ENCODE measurements at places on chromosomes 1 and 21.

DNA sequence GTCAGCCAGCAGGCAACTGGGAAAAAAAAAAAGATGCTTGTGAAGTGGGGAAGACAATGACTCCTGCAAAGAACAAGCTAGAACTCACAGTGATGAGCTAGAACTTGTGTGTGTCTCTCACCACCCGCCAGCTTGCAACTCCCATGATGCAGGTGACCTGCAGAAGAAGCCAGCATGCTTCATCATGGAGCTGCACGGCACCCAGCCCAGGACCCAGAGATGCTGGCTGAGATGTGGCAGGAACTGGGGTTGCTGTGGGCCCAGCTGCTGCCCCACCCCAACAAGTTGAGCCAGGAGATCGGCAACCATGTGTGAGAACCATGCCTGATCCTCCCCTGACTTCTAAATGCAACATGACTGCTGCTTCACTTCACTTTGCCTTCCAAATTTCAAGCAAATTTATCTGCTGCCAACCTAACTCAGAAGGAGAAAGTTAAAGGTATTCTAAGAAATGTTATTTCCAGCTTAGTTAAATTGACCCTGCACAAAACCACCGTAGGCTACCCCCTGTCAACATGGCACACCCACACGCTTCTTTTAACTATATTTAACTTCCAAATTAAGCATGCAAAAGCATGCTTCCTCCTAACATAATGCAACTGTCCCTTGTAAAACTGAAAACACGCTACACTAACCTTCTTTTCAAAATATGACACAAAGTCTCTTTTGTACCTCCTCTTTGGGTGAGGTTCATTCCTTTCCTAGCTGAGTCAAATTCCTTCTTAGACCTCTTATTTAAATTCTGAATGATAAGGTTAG lies 166.0 kb upstream of the IGSF21 start:
- no peak for DNase-seq
- H3K4me3 ChIP-seq, result no peak overlapping the region
- H3K27me3 ChIP-seq, result no peaks in the 10 kb centered on the region
- no peaks in the 10 kb centered on the region for H3K4me1 ChIP-seq

DNA sequence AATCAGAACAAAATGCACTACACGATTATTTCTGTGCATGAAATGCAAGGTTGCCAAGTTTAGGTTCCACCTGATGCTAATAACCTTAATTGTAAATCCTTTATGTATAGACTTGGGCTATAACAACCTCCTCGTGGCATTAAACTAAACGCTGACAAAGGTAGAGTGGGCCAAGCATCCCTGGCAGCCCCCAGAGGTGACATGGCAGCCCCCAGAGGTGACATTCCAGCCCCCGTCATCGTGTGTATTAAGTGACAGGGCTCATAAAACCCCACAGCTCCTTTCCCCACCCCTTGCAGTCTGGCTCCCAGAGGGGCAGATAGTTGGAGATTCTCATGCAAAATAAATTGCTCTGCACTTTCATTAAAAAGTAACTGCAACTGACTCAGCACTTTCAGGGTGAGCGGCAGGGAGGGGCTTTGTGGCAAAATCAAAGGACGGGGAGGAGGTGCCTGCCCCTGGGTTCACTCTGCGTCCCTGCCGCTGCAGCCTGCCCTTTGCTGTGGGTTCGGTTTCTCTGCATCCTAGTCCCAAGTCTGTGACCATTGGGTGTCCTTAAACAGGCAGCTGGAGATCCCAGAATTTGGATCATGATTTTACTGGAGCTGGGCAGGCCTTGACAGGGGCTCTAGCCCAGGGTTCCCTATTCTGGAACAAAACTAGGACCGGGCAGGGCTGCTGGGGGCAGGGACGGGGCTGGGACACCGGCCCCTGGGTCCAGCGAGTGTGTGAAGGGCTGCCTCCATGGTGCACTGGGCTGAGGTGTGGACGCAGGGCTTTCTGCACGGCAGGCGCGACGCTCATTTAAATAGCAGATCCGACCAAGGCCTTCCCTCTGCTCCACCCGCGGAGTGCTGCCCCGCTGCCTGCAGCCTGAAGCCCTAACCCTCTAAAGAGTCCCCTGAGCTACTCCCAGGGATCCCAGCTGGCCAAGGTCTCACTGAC lies 234.9 kb upstream of the VAMP3 start:
- H3K4me1 ChIP-seq, result no peaks in the 10 kb centered on the region
- no peak for DNase-seq
- no peaks in the 10 kb centered on the region for H3K27me3 ChIP-seq
- no peak overlapping the region for H3K27ac ChIP-seq

GRCh38 chr1:241464985-241465384 lies 54.6 kb downstream of the FH start:
- no peaks in the 10 kb centered on the region for H3K27me3 ChIP-seq
- H3K4me3 ChIP-seq, result no peak overlapping the region
- no peaks in the 10 kb centered on the region for H3K4me1 ChIP-seq
- no peak for DNase-seq
- H3K36me3 ChIP-seq, result no peaks in the 10 kb centered on the region

- no peak for DNase-seq
- H3K36me3 ChIP-seq, result no peaks in the 10 kb centered on the region
- no peak overlapping the region for H3K27ac ChIP-seq
- H3K4me1 ChIP-seq, result peaks cover 12% of the 10 kb centered on the region
- H3K4me3 ChIP-seq, result no peak overlapping the region
- no peaks in the 10 kb centered on the region for H3K27me3 ChIP-seq
Observed at GRCh38 chr1:112251766-112252506, 144.1 kb upstream of the CTTNBP2NL start.

DNA sequence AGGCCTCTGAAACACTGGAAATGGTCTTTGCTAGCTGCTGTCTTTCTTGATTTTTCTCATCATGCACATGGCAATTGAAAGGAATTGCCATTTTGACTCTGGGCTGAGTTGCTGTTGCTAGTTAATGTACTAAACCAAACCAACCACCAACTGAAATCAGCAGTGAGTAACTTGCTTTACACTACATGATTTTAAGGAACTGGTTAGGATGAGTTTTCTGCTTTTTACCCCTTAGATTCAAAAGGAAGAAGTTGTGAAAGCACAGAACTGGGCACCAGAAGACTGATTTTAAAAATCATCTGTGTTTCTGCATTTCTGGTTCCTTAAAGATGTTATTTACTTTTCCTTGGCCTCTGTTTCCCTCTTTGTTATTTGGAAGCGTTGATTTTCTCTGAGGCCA lies 361.9 kb downstream of the HLX start:
- H3K27me3 ChIP-seq, result no peaks in the 10 kb centered on the region
- no peak for DNase-seq
- no peak overlapping the region for H3K4me3 ChIP-seq
- no peaks in the 10 kb centered on the region for H3K4me1 ChIP-seq

DNA sequence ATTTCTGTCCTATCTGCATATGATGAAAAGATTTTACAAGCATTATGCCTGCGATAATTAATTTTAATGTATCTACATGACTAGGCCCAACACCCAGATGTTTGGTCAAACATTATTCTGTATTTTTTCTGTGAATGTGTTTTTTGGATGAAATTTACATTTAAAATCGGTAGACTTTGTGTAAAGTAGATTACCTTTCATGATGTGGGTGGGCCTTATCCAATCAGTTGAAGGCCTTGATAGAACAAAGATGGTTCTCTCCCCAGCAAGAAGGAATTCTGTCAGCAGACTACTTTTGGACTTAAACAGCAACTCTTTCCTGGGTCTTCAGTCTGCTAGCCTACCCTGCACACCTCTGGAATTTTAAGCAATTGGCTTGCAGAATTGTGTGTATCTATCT lies 844.0 kb downstream of the BRINP3 start:
- DNase-seq, result no peak
- H3K4me3 ChIP-seq, result no peak overlapping the region
- no peaks in the 10 kb centered on the region for H3K4me1 ChIP-seq
- no peaks in the 10 kb centered on the region for H3K36me3 ChIP-seq

GRCh38 chr21:36904093-36904666 lies 62.3 kb downstream of the HLCS start:
- H3K36me3 ChIP-seq, result peaks cover 3% of the 10 kb centered on the region
- H3K27me3 ChIP-seq, result no peaks in the 10 kb centered on the region
- no peak for DNase-seq
- no peak overlapping the region for H3K4me3 ChIP-seq

- no peak overlapping the region for H3K27ac ChIP-seq
- DNase-seq, result no peak
- no peaks in the 10 kb centered on the region for H3K36me3 ChIP-seq
- no peak overlapping the region for H3K4me3 ChIP-seq
- no peaks in the 10 kb centered on the region for H3K27me3 ChIP-seq
- H3K4me1 ChIP-seq, result peaks cover 12% of the 10 kb centered on the region
Observed at GRCh38 chr21:38490411-38491020, 7.8 kb downstream of the ERG start.

GRCh38 chr1:91650764-91651163 lies 150.1 kb downstream of the CDC7 start:
- H3K4me3 ChIP-seq, result no peak overlapping the region
- H3K4me1 ChIP-seq, result peaks cover 21% of the 10 kb centered on the region
- peak; percentile 96 for DNase-seq
- no peaks in the 10 kb centered on the region for H3K36me3 ChIP-seq

DNA sequence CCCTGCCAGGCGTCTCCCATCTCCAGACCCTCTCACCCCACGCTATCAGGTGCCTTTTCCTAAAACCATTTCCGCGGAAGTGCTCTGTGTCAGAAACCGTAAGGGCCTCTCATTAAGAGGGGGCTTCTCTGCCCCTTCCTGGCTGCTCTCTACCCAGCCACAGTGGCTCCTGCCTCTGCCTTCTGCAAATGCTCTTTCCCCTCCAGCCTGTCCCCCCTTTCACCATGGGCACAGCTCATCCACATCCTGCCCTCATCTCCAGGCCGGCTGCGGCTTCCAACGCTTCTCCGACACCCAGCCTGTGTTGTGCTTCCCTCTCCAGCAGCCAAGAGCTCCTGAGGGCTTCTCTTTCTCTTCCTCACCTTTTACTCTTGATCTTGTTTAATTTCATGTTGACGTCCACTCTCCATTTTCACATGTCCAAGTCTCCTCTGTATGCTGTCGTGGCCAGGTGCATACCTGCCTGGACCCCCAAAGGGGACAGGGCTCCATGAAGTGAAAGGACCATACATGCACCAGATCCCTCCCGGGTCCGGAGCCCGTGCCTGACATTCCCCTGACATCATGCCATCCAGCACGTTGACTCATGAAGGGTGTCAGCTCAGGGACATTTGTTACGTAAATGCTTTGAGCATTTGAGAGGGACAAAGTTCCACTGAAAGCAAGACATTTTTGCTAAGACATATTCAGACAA lies 306.5 kb downstream of the AJAP1 start:
- H3K27me3 ChIP-seq, result no peaks in the 10 kb centered on the region
- H3K36me3 ChIP-seq, result no peaks in the 10 kb centered on the region
- no peak for DNase-seq
- no peak overlapping the region for H3K4me3 ChIP-seq
- no peaks in the 10 kb centered on the region for H3K4me1 ChIP-seq

DNA sequence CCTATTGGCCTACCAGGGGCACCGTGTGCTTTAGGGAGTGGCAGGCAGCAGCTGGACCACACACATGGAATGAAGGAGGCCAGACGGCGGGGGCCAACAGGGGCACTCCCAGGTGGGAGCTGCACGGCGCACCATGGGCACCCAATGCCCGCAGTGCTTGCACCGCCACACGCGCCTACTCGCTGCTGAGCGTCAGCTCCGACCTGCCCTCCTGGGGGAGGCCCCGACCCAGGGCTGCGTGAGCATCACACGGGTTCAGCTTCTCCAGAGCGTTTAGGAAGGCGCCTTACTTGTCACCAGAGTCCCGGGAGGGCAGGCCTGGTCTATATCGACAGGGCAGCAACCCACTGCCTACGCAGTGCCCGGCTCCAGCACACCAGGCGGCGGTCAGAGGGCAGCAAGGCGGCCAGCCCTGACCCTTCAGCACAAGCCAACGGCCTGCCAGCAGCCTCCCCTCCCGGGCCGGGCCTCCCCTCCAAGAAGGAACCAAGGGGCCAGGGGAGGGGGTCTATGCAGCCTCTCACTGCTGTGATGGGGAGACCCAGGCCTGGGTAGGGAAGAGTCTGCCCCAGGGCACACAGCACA lies 64.9 kb downstream of the ARHGEF16 start:
- no peak for DNase-seq
- H3K36me3 ChIP-seq, result peaks cover 6% of the 10 kb centered on the region
- no peak overlapping the region for H3K4me3 ChIP-seq
- H3K27me3 ChIP-seq, result no peaks in the 10 kb centered on the region

- H3K27me3 ChIP-seq, result no peaks in the 10 kb centered on the region
- no peak for DNase-seq
- H3K4me1 ChIP-seq, result peaks cover 34% of the 10 kb centered on the region
- peaks cover 37% of the 10 kb centered on the region for H3K36me3 ChIP-seq
- H3K4me3 ChIP-seq, result peak overlapping the region; percentile 17
- peak overlapping the region; percentile 65 for H3K27ac ChIP-seq
Observed at GRCh38 chr1:244837597-244838258, 2.3 kb downstream of the COX20 start.

- no peaks in the 10 kb centered on the region for H3K36me3 ChIP-seq
- DNase-seq, result peak; percentile 94
- H3K27me3 ChIP-seq, result no peaks in the 10 kb centered on the region
- peaks cover 6% of the 10 kb centered on the region for H3K4me1 ChIP-seq
- no peak overlapping the region for H3K4me3 ChIP-seq
Observed at GRCh38 chr1:200150721-200151120, 123.2 kb downstream of the NR5A2 start.

DNA sequence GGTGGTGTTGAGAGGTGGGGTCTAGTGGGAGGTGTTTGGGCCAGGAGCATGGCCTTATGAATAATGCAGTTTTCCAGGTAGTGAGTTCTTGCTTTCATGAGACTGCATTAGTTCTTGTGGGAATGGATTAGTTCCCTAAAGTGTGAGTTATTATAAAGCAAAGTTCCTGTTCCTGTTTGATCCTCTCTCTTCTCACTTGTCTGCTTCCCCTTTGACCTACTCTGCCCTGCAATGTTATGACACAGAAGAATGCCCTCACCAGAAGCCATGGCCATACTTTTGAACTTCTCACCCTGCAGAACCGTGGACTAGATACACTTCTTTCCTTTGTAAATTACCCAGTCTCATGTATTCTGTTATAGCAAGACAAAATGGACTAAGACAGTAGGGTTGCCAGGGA lies 53.6 kb downstream of the MAP3K7CL start:
- H3K4me1 ChIP-seq, result peaks cover 55% of the 10 kb centered on the region
- no peak for DNase-seq
- no peaks in the 10 kb centered on the region for H3K27me3 ChIP-seq
- no peak overlapping the region for H3K4me3 ChIP-seq
- no peaks in the 10 kb centered on the region for H3K36me3 ChIP-seq

- no peak overlapping the region for H3K4me3 ChIP-seq
- no peaks in the 10 kb centered on the region for H3K27me3 ChIP-seq
- no peak overlapping the region for H3K27ac ChIP-seq
- H3K4me1 ChIP-seq, result no peaks in the 10 kb centered on the region
- no peak for DNase-seq
- H3K36me3 ChIP-seq, result no peaks in the 10 kb centered on the region
Observed at GRCh38 chr1:177517546-177517945, 346.8 kb downstream of the BRINP2 start.

- no peak for DNase-seq
- H3K27me3 ChIP-seq, result no peaks in the 10 kb centered on the region
- no peak overlapping the region for H3K27ac ChIP-seq
- H3K4me3 ChIP-seq, result no peak overlapping the region
- H3K4me1 ChIP-seq, result peaks cover 17% of the 10 kb centered on the region
- no peaks in the 10 kb centered on the region for H3K36me3 ChIP-seq
Observed at GRCh38 chr1:60600532-60600931, 481.8 kb upstream of the NFIA start.

GRCh38 chr1:87190402-87190801 lies 138.3 kb upstream of the LMO4 start:
- DNase-seq, result no peak
- no peak overlapping the region for H3K27ac ChIP-seq
- H3K36me3 ChIP-seq, result no peaks in the 10 kb centered on the region
- no peak overlapping the region for H3K4me3 ChIP-seq
- no peaks in the 10 kb centered on the region for H3K4me1 ChIP-seq
- no peaks in the 10 kb centered on the region for H3K27me3 ChIP-seq

Data from osteoblast (primary cell).